Activated CD4-positive, alpha-beta T cell treated with anti-CD3 and anti-CD28 coated beads, Interleukin-2, Interleukin-6, amounts not matched to agents 100 ng/mL and 50 ng/mL, durations not matched to agents 16 hours and 8 hours (primary cell): ENCODE measurements at places on chromosomes 11 and 22.

- no peak for DNase-seq
These were observed 3.4 kb downstream of the OR10V1 start for GRCh38 chr11:59710136-59710847.

DNA sequence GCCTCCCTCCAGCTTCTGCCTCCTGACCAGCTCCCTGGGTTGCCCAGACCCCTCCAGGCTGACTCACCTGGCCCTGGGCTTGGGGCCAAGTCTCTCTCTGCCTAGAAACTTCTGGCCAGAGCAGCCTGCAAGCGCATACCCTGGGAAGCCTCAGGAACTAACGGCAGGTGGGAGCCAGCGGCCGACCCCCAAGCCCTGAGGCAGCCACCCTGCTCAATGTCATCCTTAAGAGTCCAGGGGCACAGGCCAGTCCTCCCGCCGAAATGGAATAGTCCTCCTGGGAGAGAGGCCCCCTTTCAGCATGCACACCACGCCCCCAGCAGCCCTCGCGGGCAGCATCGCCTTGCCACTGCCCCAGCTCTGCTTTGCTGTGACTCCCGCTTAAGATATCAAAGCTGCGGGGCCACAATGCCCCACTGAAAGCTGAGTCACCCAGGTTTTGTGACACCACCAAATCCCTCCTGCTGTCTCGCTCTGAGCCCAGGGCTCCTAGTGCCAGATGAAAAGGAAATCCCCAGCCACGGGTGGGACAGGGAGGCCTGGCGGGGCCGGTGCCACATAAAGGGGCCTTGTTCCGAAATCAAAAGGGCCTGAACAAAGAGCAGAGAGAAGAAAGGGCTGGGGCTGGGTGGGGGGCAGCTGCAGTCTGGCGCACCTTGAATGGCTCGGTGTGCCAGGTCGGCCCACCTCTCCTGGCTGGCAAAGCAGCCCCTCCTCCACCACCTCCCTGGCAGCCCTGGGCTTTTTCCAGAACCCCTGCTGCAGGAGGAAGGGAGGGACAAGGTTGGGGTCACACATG is 21.4 kb upstream of the FGF3 start:
- no peak for DNase-seq

DNA sequence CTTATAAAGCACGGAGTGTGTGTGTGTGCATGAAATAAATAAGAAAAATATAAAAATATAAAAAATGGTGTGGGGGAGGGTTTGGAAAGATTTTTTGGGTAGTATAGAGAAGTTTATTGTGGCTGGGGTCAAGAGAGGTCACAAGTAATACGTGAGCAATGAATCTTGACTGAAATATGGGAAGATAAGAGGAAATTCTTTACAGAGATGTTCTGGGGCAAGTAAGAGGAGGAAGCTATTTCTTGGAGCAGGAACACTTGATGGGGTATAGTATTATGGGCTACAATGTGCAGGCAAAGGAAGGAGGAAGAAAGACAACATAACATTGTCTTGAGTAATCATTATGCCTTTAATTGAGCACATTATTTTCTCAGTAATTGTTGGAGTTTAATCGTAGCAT is 2.1 kb downstream of the HBD start:
- no peak for DNase-seq

DNA sequence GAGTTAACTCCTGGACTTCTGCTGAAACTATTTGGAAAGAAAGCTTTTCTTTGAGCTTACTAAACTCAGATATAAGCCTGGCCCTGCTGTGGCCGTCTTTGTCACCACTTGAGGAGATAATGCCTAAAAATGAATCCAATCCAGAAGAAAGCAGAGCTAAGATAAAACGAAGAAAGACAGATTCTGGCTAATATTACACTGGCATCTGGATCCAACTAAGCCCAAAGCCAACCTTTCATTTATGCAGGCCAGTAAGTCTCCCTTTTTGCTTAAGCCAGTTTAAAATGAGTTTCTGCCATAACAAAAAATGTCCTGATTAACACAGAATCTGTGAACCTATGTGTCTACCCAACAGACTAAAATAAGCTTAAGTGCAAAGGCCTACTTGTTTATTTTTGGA is 34.5 kb downstream of the PIK3C2A start:
- DNase-seq = no peak

- no peak for DNase-seq
These were observed 11.3 kb downstream of the FADS3 start for GRCh38 chr11:61880031-61880430.

GRCh38 chr22:22884010-22884887 is 3.4 kb upstream of the IGLL5 start:
- peak; percentile 84 for DNase-seq

DNA sequence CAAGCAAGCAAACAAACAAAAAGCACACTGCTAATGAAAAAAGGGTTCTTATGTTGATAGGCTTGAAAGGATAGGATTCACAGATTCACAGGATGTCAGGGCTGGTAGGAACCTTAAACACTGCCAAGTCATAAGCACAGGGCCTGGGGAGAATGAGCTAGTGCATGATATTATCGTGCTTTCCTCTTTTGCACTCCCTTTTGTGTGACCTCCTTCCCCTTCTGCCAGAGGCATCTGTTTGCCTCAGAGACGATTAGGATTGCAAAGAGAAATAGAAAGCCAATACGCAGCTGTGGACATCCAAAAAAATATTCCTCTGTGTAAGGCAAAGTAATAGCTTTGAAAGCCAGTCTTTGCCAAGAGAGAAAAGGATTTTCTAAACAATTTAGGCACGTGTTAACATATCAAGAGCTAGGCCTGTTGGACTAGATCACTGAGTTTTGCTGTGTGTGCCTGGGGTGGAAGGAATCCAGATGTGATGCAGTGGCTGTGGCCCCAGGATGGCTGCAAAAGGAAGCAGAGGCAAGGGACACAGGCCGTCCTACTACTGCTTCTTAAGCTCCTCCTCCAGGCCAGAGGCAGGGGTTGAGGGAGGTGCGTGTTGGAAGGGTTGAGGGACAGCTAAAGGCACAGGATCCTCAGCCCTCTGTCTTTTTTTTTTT is 30.6 kb downstream of the MCHR1 start:
- no peak for DNase-seq

DNA sequence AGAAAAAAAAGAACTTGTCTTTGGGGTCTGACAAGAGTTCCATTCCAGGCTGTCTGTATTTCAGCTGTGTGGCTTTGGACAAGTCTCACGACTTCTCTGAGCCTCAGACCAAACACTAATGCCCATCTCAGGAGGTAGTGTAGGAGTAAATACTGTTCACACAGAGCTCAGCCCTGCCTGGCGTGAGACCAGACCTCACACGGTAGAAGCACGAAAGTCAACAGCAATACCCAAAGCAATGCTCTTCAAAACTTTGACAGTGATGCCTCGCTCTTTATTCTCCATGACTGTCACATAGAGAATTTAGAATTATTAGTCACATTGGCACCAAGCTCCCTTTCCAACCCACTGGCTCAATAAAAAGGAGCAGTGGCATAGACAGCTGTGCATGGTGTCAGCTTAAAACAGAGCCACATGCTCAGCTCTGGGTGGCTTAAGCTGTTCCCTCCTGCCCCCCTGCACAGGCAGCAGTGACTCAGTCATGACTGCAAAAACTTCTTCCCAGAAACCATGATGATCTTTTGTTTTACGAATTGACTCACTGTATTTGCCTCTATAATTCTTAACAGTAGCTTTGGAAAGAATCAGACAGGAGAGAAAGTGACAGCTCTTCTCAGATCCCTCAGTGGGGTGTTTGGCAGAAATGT is 74.0 kb upstream of the PHF21B start:
- peak; percentile 54 for DNase-seq

- no peak for DNase-seq
These were observed 62.5 kb downstream of the DGCR2 start for GRCh38 chr22:19059481-19060278.

GRCh38 chr11:67581469-67581868 is 2.1 kb upstream of the GSTP1 start:
- no peak for DNase-seq

DNA sequence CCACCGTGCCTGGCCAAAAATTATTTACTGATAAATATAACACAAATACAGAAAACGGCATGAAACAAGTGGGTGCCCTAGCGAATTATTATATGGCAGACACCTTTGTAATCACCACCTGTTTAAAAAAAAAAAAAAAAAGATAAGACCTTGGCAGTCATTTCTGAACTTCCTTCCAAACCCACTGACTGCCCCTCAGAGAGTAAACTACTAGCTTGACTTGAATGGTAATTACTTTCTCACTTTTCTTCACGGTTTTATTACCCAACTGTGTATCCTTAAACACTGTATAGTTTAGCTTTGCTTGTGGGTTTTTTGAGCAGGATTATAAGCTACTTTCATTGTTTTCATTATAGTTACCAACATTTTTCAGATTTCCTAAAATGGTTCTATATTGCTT is 23.7 kb downstream of the SFI1 start:
- DNase-seq = peak; percentile 37

DNA sequence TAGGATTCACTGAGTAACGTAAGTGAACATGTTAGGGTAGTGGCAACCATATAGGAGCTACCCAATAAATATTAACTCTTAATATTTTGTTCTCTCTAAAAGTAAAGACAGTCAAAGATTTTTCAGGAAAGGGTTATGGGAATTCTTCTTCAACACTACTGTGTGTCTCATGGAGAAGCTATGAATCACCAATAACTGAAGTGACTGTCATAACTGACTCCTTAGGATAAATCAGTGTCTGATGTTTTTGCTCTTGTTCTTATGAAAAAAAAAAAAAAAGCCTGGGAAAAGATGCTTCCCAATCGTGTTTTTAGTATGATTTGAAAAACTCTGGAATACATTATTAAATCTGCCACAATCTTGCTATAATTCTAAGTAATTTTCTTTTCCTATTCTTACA is 111.2 kb upstream of the CEP126 start:
- no peak for DNase-seq

GRCh38 chr11:78250099-78250498 is 61.4 kb downstream of the USP35 start:
- no peak for DNase-seq

- no peak for DNase-seq
These were observed 187.8 kb downstream of the SNX19 start for GRCh38 chr11:130728185-130729180.

DNA sequence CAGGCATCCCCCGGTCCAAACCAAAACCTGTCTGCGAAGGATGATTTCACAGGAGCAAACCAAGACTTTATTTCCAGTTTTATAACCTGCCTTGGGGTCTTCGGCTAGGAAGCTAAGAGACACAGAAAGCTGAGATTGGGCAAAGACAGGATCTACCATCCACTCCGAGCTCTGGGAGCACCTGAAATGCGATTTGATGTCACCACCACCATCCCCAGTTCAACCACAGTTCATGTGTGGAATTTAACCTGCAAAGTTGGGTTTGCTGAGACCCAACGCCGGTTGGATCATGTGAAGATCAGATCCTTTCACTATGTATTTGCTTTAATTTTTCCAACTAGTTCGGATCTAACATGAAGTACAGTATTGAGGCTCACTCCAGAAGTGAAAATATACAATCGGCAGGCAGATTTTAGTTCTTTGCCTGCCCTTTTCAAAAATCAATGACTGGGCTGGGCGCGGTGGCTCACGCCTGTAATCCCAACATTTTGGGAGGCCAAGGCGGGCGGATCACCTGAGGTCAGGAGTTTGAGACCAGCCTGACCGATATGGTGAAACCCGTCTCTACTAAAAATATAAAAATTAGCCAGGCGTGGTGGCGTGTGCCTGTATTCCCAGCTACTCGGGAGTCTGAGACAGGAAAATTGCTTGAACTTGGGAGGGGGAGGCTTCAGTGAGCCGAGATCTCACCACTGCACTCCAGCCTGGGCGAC is 1.4 kb upstream of the C11orf24 start:
- DNase-seq = no peak

DNA sequence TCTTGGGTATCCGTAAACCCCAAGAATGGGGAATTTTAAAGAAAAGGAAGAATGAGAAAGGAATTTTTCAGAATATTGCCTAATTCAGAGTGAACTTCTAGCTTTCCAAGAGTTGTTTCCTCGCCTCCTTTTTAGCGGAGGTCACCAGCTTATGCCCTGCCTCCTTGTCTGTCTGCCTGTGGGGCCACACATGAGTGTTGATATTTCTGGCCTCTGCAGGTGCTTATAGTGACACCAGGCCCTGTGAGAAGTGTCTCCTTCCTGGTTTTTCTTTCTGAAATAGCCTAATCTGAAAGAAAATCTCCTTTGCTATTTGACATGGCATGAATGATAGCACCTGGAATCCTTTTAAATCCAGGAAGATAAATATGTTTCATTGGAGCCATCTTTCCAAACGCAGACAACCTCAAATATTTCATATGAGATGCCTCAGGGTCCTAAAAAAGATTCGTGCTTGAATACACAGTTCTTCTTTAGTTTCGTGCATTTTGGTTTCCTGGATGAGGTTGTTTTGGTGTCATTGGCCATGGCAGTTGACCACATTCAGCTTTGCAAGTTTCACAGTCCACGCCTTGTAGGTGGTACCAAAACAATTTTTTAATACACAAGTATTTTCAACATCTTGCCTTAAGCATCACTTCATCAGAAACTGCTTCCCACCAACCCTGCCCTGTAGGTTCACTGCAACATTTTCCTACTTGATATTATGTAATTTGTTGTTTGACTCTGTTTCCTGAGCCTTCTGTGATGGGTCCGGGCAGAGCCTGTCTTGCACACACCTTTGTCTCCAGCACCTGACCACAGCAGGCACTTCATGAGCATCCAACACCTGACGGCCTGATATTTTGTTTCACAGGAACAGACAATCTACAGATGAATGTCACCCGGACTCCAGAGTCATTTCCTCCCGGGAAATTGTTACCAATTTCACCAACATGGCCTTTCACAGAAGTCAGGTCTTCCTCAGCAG is 159.4 kb downstream of the C11orf91 start:
- DNase-seq = no peak

GRCh38 chr11:61830237-61831105 is 2.4 kb downstream of the FADS2 start:
- no peak for DNase-seq

- DNase-seq = no peak
These were observed 4.7 kb downstream of the PITPNM1 start for GRCh38 chr11:67500484-67500821.

DNA sequence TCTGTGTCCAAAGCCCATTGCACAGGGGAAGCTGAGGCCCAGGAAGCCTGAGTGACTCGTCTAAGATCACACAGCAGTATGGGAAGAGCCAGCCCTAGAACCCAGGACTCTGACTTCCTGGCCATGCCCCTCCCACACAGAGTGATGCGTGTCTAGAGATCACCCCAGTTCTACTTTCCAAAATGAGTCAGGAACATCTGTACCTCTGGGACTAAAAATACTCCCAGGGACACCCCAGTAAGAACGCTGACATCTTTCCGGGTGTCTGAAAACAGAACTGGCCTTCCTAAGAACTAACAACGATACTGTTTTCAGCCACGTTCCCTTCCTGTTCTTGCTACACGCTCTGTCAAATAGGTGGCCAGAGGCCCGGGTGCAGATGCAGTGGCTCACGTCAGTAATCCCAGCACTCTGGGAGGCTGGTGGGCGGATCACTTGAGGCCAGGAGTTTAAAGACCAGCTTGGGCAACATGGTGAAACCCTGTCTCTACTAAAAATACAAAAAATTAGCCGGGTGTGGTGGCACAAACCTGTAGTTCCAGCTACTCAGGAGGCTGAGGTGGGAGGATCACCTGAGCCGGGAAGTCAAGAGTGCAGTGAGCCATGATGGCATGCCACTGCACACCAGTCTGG is 21.7 kb upstream of the PDGFB start:
- peak; percentile 81 for DNase-seq
